ENCODE measurements at places on chromosomes 3 and 15.

- no peak for DNase-seq
Observed at GRCh38 chr15:82771789-82772607, 33.9 kb downstream of the FSD2 start.

- DNase-seq = no peak
Observed at GRCh38 chr3:150773616-150774192, 10.7 kb upstream of the SIAH2 start.

DNA sequence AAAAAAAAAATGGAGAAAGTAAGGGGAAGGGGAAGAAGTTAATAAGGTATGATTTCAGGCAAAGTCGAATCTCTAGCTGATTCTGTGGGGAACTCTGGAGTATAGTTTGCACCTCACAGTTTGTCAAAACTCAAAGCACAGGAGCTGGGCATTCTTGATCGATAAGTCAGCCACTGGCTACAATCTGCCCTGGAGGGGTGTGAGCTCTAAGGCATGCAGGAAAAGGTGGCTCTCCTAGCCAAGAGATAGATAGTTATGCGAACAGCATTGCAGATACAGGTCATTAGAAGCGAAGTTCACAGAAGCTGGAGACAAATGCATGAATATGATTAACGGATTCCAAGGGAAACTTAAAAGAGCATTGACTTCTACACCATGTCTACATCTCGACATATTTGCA, 952.6 kb downstream of the AGBL1 start:
- no peak for DNase-seq

DNA sequence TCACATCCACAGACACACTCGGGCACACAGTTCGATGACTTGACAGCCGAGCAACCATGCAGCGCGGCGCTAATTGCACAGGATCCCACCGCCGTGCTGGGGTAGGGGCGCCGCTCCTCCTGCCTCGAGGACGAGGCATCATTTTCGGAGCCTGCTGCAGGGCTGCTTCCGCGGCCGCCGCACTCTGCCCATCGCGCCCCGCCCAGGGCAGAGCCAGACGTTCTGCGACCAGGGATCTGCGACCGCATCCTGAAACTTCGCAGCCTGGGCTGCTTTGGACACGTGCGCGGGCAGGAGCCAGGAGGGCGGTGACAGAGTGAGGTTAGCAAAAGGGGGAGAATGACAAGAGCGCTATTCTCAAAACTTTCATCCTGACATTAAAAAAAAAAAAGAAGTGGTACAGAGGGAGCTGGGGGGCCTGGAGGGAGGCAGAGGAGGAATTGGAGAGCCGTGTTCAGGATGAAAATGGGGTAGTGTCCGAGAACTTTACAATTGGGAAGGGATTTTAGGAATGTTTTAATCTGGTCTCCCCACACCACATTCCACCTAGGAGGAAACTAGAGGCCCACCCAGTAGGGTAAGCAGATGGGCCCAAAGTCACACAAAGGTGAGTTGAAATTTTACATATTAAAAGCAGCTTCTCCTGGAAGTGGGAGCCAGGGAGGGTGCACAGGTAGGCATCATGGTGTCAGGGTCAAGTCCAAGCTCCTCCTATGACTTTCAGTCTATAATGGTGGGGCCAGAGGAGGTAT, 15.9 kb downstream of the IGDCC3 start:
- no peak for DNase-seq

GRCh38 chr15:85540085-85540797, 159.8 kb downstream of the AKAP13 start:
- no peak for DNase-seq

GRCh38 chr3:81003008-81003645, 758.3 kb downstream of the GBE1 start:
- DNase-seq = no peak

- DNase-seq = no peak
Observed at GRCh38 chr3:25663347-25663868, 1.3 kb downstream of the TOP2B start.

- no peak for DNase-seq
Observed at GRCh38 chr15:75723847-75724660, 11.4 kb upstream of the CSPG4 start.

GRCh38 chr15:83404121-83404520, 43.0 kb upstream of the SH3GL3 start:
- no peak for DNase-seq

DNA sequence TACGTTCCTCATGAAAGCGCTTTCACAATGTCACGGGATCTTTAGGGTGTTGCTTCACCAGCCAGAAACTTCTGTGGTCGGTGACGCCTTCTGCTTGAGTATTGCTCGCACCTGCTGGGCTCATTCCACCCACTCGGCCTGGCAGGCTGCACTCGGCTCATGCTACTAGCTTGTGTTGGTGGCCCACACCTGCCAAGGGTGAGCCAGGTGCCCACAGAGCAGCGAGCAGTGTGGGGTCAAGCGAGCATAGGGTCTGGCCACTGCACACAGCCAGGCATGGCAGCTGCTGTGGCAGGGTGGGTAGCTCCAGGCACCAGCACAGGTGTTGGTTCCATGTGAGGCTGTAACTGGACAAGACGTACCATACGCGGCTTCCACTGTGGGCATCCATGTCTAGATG, 202.9 kb upstream of the CADM2 start:
- DNase-seq = no peak

GRCh38 chr3:64187065-64187959, 38.0 kb downstream of the PRICKLE2 start:
- no peak for DNase-seq

DNA sequence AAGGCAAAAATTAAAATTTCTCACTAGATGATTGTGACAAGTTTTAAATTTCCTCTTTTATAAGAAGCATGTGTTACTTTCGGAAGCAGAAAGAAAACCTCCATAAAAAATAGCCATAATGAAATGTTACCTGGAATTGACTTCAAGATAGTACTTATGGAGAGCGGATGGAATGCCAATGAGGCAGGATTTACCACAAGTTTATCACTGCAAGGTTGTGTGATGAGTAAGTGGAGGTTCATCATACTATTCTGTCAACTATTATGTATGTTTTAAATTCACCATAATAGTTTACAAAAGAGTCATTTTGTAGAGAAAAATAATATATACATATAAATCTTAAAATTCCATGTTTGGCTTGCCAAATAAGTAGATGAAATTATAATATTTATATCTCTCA, 230.3 kb downstream of the SCAPER start:
- DNase-seq = no peak

DNA sequence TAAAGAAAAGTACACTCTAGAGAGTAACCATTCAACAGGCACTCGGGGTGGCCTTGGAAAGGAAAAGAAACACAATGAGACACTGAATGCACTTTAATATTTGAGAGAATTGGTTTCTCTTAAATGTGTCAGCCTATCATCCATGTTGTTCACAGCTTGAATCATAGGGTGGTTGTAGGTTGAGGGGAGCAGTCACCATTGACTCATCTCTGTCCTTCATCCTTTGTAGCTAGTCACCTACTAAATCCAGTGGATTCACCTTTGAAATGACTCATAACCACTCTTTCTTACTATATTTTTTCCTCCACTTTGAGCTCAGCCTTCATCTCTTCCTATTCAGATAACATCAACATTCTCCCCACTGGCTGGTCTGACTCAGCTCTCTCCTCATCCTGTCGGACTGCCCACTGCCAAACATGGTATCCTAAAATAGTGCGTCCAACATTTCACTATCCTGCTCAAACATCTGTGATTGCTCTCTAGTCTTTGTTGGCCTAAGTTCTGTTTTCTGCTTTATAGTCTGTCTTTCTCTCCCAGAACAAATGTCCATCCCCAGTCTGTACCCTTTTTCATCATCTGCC, 182.7 kb upstream of the GADL1 start:
- no peak for DNase-seq

DNA sequence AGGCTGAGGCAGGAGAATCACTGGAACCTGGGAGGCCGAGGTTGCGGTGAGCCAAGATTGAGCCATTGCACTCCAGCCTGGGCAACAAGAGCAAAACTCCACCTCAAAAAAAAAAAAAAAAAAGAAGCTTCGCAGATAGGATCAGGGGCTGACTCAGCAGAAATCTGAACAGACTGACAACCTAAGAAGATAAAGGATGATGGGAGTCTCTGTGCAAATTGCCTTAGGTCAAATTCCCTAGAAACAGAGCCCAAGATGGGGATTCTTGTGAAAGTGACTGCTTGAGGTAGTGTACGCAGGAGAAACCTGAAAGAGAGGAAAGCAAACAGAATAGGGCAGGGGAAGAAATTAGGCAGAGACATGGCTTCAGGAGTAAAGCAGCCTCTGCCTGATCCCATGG, 160.8 kb upstream of the LRIG1 start:
- no peak for DNase-seq
